ENCODE measurements at places on chromosomes 11 and 22. TPM values are rescaled to one million over a fixed set of nuclear protein-coding genes. Genes with fewer than 3 reads are reported as not detected.

DNA sequence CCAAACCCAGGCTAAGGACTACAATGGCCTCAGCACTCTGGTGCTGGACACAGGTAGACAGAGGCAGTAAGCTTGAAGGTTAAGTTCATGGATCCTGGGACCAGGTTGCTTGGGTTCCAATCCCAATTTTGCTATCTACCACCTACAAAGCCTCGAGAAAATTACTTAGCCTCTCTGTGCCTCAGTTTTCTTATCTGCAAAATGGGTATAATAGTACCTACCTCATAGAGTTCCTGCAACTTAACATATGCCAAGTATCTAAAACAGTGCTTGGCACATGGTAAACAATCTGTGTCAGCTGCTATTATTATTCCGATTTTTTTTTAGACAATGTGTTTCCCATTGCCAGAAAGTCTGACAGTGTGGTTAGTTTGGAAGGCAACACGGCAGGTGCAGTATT, 37.5 kb downstream of the SYN3 start:
- DNase-seq, result no peak

DNA sequence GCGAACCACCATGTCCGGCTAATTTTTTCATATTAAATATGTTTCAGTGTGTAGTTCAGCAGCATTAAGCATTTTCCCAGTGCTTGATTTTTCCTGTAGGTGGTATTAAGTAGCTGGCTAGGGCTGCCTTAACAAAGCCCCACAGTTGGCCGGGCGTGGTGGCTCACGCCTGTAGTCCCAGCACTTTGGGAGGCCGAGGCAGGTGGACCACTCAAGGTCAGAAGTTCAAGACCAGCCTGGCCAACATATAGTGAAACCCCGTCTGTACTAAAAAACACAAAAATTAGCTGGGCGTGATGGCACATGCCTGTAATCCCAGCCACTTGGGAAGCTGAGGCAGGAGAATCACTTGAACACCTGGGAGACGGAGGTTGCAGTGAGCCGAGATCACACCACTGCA, 33.5 kb upstream of the TOLLIP start:
- DNase-seq, result no peak

GRCh38 chr22:38727530-38728451, 22.0 kb downstream of the GTPBP1 start:
- DNase-seq, result no peak

DNA sequence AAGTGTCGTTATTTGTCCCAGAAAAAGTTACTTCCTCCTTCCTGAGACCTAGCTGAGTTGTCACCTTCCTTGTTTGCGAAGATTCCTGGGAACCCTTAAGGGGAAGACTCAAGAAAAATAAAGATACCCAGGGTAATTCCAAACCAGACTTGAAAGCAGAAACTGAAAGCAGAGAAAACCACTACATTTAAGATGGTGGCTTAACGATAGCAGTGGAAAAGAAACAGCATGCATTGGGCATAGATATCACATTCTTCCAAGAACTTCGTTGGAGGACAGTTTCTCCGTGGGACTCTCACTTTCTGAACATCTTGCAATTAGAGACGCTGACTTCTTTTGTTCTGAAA, 89.1 kb downstream of the FAM76B start:
- no peak for DNase-seq

DNA sequence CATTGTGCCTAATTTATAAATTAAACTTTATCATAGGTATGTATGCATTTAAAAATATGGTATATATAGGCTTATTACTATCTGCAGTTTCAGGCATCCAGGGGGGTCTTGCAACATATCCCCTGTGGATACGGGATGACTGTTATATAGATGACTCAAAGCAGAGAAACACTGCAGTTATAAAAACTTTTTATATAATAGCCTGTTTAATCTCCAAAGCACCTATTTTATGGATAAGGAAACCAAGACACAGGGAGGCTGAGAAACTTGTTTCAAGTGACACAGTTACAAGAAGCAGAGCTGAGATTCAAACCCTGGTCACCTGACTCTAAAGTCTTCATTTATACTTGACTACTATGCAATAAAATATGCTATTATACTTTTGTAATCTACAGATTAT, 897.7 kb downstream of the KCNA4 start:
- no peak for DNase-seq

Gene SNU13
- 84.8 TPM for total RNA-seq

GRCh38 chr11:45485070-45485707, 180.2 kb downstream of the CHST1 start:
- DNase-seq, result no peak

DNA sequence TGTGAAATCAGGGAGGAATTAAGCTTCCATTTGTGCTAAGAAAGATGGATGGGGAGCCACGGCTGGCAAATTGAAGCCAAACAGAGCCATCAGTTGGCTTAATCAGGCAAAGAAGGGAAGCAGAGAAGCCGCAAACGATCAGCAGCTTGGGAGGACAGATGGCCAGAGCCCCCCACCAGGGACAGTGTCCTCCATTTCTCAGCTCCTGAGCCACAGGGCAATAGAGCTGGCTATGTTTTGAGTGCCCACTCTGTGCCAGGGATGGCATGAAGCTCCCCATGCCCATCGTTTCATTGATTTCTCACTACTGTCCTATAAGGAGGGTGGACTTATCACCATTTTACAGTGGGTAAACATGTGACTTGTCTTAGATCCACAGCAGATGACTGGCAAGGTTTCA, 126.3 kb upstream of the ASPHD2 start:
- no peak for DNase-seq

DNA sequence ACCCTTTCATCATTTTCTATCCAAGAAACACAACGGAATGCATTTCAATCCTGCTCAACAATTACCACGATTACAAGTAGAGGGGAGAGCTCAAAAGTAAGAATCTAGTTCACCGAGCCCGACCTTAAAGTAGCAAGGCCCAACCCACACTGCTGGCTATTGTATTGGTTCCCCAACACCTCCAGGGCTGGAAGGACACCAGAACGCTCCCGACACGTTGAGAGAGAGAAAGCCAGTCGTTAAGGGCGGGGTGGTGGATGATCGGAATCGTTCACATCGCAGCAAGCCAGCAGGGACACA, 690 bp downstream of the CKAP5 start:
- DNase-seq, result no peak

Gene ABCG4
- 0.45 TPM for total RNA-seq

- no peak for DNase-seq
Measured at GRCh38 chr11:91163619-91164451, 941.0 kb upstream of the CHORDC1 start.

All from aorta (tissue), 5 donors.